ENCODE measurements at places on chromosomes 5 and 9.

GRCh38 chr5:415928-416635 lies 26.9 kb upstream of the EXOC3 start:
- no peak for DNase-seq

- DNase-seq = no peak
Measured at GRCh38 chr9:136678624-136679023, 8.6 kb downstream of the AGPAT2 start.

DNA sequence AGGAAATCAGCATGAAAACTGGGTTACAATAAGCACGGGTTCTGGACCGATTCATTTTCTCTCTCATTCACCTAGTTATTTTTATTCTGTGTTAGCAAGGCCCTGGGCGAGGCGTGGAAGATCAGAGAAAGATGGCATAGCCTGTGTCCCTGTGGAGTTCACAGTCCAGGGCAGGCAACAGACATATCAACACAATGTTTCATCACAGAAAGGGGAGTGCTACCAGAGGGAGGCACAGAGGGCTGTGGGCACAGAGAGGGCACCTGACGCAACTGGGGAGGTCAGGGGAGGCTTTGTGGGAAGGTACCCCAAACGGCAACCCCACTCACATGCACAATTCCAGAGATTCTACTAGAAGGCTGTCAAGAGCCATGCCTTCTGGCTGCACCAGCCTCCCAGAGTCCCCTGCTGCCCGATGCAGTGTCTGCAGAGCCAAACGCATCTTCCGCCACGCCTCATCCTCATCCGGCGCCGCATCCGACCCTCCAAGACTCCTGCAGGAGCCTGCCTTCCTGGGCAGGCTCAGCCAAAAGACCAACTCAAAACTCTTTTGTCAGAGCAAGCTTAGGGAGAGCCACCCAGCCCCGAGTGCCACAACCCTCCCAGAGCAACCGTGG lies 1.4 kb downstream of the FAM193B start:
- peak; percentile 35 for DNase-seq

DNA sequence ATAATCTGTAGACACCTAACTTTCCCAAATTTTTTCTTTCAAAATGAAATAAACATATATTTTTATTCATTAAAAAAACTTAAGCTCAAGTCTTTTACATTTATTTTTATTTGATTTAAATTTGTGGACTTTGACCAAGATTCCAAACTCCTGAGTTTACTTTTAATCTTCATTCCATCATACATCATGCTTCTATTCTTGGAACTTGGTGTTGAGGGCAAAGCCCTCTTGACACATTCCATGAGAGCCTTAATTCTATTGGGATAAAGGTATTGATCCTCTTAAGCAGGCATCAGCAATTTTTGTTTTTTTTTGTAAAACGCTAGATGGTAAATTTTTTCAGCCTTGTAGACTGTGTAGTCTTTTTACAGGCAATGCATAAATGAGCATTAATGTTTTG lies 53.6 kb downstream of the FBXO4 start:
- no peak for DNase-seq

DNA sequence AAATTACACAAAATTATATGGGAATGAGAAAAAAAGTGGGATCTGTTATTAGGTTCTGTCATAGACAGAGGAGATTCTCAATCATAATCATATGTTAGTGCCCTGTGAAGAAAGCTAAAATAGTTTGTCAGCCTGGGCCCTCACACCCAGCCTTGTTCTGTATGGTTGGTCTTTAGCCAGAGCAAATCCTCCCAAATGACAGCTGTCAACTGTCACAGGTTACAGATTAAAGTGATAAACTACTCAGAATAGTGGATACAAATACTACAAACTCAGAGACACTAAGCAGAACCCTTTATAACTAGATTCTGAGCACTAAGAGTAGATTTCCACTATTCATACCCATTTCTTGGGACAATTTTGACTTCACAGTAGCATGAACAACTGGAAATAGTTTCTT lies 405.0 kb upstream of the MEF2C start:
- DNase-seq = no peak

DNA sequence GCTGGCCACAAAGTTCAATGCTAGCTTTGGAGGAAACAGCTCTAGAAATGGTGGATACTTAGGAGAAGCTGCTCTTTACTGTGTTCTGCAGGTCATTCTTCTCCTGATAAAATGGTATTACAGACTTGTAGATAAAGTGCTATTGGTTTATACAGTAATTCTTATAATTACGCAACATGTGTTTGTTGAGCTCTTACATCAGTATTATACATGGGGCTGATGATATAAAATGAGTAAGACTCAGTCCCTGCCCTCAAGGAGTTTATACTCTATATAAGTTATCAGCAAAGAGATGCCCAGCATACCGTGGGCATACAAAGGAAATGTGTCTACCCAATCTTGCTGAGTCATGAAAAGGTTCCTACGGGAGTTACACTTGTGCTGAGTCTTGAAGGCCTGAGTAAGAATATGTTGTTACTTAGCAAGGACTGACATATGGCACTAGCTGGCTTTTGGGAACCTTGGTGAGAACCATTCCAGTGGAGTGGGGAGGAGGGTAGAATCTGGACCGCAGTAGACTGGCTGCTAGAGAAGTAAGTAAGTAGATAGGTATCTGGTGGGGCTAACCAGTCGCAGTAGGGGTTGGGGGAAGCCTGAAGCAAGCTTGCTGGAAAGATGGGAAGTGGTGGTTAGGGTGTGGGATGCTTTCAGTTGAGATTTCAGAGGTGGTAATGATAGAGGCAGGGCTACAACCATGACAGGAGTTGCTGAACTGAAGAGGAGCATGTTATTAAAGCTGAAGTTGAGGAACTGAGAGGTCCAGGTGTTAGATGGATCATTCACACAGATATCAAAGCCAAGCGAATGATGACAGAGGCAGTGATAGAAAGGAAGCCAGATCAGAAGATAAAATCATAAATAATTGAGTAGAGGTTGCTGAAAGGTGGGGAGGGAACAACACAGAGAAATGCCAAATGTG lies 11.1 kb upstream of the TTC23L start:
- no peak for DNase-seq

DNA sequence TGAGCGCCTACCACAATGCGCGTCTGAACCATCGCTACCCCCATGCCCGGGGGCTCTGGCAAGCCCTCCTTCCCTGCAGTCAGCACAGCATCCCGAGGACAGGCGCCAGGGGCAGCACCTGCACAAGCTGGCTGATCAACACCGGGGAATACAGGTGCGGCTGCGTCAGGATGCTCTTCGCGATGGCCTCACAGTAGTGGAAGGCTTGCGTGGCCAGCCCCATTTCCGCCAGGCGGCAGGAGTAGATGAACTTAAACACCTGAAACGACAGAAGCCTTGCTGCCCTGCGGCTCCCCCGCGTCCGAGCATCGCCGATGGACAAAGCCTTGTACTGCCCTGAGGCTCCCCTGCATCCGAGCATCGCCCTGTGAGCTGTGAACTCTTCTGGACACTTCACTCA lies 17.7 kb upstream of the INPP5E start:
- no peak for DNase-seq

GRCh38 chr5:135482381-135482933 lies 30.3 kb upstream of the TIFAB start:
- no peak for DNase-seq

DNA sequence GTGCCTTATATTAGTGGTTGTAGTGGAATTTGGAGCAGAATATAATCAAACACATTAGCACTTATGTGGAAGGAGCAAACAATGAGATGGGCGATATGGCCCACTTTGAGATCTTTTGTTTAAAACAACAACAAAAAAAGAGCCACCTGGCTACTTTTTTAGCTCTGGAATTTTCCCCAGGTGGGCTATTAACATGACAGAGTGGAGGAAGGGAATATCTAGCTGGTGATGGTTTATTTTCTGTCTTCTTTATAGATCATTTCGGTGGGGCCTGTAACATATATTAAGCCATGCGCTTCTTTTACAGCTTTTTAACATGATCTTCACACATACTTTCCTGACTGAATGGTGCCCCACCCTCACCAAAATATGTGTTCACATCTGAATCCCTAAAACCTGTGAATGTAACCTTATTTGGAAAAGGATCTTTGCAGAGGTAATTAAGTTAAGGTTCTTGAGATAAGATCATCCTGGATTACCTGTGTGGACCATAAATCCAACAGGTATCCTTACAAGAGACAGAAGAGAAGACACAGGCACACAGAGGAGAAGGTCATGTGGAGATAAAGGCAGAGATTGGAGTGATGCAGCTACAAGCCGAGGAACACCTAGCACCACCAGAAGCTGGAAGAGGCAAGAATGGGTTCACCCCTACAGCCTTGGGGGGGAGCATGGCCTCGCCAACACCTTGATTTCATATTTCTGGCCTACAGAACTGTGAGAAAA lies 16.6 kb upstream of the ENTREP1 start:
- DNase-seq = peak; percentile 14

DNA sequence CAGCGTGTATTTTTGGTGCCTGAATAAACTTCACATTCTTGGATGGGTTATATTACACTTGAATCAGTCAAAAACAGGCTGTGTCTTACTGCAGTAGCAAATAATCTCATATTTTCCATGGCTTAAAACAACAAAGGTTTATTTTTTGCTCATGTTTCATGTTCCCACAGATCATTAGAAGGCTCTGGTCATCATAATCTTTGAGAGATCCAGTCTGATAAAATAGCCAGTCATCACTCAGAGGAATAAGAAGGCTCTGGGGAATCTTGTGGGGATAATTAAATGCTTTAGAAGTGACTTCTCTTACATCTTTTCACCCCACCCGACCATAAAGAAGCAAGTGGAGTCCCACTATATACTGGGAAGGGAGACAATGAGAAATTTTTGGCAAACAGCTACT lies 417.7 kb downstream of the PSAT1 start:
- no peak for DNase-seq

GRCh38 chr5:52725808-52726207 lies 61.9 kb upstream of the ITGA1 start:
- DNase-seq = no peak

DNA sequence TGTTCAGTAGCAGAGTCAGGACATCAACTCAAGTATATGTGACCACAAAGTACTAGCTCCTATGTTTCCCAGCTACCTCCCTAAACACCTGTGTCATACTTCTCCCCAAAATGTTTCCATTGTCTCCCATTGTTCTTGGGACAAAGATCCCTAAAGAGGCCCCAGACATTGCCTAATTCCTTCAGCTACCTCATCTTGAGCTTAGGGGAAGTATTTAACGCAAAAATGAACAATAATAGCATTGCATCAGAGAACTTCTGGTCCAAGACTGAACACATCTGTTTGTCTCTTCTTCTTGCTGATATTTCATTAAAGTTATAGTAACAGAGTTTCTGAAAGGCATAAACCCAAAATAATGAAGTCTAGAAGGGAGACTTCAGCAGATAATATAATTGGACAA lies 430.8 kb downstream of the MTRR start:
- DNase-seq = no peak

GRCh38 chr9:127181595-127182190 lies 59.3 kb upstream of the ANGPTL2 start:
- DNase-seq = no peak

- DNase-seq = no peak
Measured at GRCh38 chr9:33407061-33407460, 4.7 kb upstream of the AQP7 start.

DNA sequence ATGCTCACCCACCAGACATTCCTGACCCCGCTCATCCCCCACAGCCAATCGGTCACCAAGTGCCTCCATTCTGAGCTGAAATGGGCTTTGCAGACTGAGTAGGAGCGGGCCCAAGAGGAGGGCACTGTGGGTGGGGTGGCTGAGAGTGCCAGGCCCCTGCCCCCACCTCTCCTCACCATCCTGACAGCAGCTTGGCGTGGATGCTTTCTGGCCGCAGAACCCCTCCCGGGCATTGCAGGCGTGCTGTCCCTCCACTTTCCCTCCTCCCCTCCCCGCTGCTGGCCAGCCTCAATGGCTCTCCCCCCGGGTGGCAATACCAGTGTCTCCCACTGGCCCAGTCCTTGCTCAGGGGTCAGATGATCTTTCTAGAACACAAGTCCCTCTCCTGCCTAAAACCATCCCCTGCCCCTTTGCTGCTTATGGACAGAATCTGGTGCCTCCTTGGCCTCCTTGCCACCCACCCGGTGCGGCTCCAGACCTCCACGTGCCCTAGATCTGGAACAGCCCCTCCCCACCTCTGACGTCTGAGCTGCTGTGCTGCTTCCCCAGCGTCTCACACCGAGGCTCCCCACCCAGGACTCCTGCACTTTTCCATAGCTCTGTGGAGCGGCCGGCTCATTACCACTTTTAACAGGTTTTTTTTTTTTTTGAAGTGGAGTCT lies 6.1 kb downstream of the FLT4 start:
- no peak for DNase-seq

GRCh38 chr5:76219636-76220035 lies 136.5 kb downstream of the SV2C start:
- DNase-seq = no peak

GRCh38 chr9:124084087-124084486 lies 72.5 kb downstream of the LHX2 start:
- no peak for DNase-seq

GRCh38 chr5:3394891-3395599 lies 200.6 kb upstream of the IRX1 start:
- DNase-seq = no peak

DNA sequence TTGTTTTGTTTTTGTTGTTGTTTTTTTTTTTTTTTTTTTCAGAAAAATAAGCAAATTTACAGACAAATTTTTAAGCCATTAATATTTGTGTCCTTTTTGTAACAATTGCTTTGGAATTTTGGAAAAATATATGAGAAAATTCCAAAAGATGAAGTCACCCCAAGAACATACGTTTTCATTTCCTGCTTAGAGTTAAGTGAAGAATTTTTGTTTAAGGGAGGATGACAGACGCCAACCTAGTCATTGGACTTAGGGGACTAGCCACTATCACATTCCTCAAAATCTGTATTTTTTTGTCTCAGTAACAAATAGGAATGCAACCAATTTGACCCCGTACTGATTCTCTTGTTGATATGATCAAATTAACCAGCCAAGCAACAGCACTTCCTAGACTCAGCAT lies 433.9 kb upstream of the SLC30A5 start:
- DNase-seq = no peak

DNA sequence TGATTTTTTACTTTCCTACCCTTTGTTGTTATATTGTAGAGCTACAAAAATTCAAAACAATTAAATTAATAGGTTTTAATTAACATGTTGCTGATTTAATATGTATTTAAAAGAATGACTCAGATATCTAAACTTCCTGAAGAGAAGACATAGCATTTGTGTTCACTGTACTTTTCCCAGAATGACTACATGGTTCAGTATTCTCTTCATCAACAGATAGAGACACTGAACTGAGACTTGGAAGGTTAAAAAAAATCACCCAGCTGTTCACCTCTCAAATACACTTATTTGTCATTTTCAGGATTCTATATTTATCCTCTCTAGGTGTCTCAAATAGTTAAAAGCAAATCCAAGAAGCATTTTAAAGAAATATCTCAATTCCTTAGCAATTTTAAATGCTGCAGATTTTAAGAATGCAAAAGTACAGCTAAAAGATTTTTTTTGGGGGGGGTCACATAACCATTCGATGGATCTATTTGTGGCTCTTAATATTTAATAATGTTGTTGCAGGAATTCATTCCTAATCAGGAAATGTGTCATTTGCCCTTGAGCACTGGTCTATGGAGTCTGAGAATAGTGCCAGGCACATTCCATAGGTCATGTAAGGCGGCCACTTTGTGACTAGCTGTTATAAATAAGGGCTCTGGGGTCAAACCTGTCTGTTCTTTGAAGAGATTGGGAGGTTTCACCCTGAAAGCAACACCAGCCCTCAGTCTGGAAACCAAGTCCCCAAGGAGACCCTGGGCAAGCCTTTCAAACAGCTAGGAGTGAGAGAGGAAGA lies 463.1 kb downstream of the NR2F1-AS1 start:
- DNase-seq = no peak
